ENCODE measurements at places on chromosomes 7 and 10.

GRCh38 chr7:9082203-9082602, 648.8 kb downstream of the NXPH1 start:
- DNase-seq, result no peak

DNA sequence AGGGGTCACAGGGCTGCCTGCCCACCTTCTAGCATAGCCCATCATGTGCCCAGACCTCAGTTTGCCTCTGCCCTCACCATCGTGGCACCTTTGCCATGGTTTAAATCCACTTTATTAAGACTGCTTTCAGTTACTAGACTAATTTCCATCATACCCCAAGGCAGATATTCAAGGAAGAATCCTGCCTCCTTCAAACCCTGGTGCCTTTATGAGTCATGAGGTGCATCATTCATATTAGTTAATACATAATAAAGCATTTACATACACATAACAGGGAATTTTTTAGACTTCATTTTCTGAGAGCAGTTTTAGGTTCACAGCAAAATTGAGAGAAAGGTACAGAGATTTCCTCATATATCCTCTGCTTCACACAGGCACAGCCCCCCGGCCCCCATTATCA, 62.8 kb downstream of the CXCL12 start:
- no peak for DNase-seq

- no peak for DNase-seq
Measured at GRCh38 chr10:26721561-26721960, 24.1 kb downstream of the PDSS1 start.

- DNase-seq, result no peak
Measured at GRCh38 chr10:51204701-51205100, 130.4 kb downstream of the PRKG1 start.

- peak; percentile 90 for DNase-seq
Measured at GRCh38 chr7:80637911-80638765, at the start of gene CD36. CD36 (plus strand) TSS chr7:80638642; CDS start chr7:80646741, 8,099 bp downstream.

DNA sequence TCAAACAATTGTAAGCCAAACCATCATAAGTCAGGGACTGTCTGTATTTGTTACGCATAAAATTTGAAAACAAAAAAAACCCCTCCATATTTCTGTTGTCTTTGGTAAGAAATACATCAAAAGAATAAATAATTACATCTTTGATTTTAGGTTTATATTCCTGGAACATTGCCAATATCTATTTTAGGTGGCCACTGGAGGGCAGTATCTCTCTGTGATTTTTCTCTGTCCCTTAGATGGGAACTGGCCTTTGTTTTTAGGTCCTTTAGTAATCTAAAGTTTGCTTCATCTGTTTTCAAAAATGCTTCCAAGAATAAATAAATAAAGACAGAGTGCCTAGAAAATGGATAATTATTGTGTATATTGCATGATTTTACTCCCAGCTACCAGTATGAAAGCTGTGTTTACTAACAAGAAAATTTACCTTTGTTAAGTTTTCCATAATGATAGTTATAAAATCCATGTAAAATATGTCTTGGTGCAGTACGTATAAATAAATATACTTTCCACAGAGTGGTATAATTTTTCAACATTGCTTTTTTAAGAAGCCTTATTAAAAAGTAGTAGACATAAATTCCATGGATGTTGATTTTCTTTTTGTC, 64.2 kb downstream of the PHYHIPL start:
- peak; percentile 30 for DNase-seq

DNA sequence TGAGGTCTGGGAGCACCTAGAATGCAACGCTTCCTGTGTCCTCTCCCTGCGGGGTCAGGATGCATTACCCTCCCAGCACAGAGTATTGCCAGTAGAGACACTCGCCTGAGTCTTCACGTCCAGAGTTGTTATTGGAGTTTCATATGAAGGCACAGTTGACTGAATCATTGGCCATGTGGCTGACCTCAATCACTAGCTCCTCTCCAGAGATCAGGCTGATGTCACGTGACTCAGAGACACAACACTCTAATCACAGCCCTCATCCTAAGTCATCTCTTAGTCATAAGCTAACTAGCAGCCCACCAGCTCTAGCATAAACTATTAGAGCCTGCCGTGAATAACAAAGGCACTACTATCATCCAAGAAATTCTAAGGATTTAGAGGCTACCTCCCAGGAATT, 107.8 kb downstream of the HECW1 start:
- no peak for DNase-seq

GRCh38 chr7:134690614-134691504, 44.2 kb downstream of the BPGM start:
- peak; percentile 18 for DNase-seq

DNA sequence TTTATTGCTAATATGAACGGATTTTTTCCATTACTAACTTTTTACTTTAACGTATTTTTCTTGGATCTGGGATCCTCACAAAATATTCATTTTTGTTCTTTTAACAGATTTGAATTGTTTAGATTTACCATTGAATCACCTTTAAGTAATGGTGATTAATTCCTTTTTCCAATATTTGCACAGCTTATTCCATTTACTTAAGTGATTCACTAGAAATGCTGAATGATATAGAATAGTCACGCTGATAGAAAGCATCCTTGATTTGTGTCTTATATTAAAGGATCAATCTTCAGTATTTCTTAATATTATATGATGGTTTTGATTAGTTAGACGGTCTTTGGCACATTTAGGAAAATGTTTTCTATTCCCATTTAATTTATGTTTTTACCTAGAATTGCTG, 116.4 kb upstream of the LRRTM3 start:
- DNase-seq, result no peak

DNA sequence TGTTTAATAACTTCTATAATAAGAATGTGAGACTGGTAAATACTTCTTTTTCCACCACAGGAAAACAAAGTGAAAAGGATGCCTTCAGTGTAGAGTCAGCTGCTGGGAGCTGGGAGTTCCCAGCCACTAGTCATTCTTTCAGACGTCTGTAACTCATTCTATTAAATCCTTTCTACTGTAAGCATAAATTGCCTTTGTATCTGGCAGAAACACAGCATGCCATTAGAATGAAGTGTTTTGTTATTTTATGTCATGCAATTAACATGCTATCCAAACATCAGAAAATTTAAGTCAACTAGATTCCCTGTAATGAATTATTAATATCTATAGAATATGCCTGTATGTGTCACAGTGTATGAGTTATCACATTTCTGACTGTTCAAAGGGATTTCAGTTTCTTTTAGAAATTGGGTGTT, 14.3 kb downstream of the BPGM start:
- no peak for DNase-seq

GRCh38 chr10:76971547-76972170, 665.9 kb downstream of the KCNMA1 start:
- DNase-seq, result no peak

DNA sequence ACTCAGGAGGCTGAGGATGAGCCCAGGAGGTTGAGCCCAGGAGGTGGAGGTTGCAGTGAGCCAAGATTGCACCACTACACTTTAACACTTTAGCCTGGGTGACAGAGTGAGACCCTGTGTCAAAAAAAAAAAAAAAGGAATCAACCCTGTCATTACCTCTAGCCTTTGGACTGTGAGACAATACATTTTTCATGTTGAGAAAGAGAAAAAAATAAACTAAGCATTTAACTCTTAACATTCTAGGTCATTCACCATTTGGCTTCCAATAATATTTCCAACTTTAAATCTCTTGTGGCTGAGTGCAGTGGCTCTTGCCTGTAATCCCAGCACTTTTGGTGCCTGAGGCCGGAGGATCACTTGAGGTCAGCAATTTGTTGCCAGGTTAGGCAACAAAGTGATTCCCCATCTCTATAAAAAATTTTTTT, 41.9 kb upstream of the TPST1 start:
- DNase-seq, result no peak

- no peak for DNase-seq
Measured at GRCh38 chr10:47179291-47179647, 120.7 kb upstream of the GDF10 start.

Data from inflammatory macrophage (primary cell).